Cardiac atrium fibroblast (primary cell): ENCODE measurements at places on chromosomes 2 and 18. TPM values are rescaled to one million over a fixed set of nuclear protein-coding genes. Genes with fewer than 3 reads are reported as not detected.

The EVX2 gene
- total RNA-seq = not detected in 2 replicates

The ZEB2 gene
- 43.7 and 44.0 TPM in 2 replicates for total RNA-seq

The HMSD gene
- not detected in 2 replicates for total RNA-seq

The TMEM247 gene
- total RNA-seq = not detected in 2 replicates

The PREB gene
- total RNA-seq = 65.2 and 72.1 TPM in 2 replicates

The CCDC121 gene
- total RNA-seq = 1.6 and 2.1 TPM in 2 replicates

The GALR1 gene
- not detected in 2 replicates for total RNA-seq

The SUPT7L gene
- total RNA-seq = 16.1 and 20.6 TPM in 2 replicates

The CIDEA gene
- total RNA-seq = not detected in 2 replicates

The FBXO15 gene
- total RNA-seq = not detected in 2 replicates

The SP140 gene
- total RNA-seq = not detected in 2 replicates

The ADAM23 gene
- total RNA-seq = 4.9 and 8.3 TPM in 2 replicates

The TMX3 gene
- total RNA-seq = 50.5 and 65.8 TPM in 2 replicates

The MALL gene
- total RNA-seq = 7.3 and 8.5 TPM in 2 replicates

The SPC25 gene
- 2.0 and 2.1 TPM in 2 replicates for total RNA-seq
